ENCODE measurements at places on chromosomes 4 and X. TPM values are rescaled to one million over a fixed set of nuclear protein-coding genes. Genes with fewer than 3 reads are reported as not detected.

The F8A2 gene
- total RNA-seq = not detected

- no peak for DNase-seq
These were observed 107.7 kb downstream of the MAD2L1 start for GRCh38 chr4:119958983-119959382.

The SMARCA1 gene
- total RNA-seq = 26.8 TPM

The USP17L30 gene
- not detected for total RNA-seq

DNA sequence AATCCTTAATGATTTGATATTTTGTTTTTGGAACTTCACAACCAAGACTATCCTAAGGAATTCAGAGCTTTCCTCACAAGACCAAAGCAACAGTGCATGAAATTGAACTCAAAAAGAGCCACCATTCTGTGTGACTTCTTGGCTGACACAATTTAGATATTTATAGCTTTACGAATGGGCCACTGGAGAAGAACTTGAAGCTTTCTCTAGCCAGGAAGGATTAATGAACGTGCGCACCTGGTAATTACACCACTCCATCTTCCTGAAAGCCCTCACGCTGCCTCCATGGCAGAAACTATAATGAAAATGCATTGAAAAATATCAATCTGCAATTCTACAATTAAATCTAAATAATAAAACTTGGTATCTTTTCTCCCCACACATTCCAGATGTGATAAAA, 1057.8 kb downstream of the DMD start:
- DNase-seq = no peak

GRCh38 chr4:145732001-145732815, 52.3 kb downstream of the C4orf51 start:
- DNase-seq = no peak

GRCh38 chr4:24405341-24405740, 179.0 kb downstream of the DHX15 start:
- no peak for DNase-seq

DNA sequence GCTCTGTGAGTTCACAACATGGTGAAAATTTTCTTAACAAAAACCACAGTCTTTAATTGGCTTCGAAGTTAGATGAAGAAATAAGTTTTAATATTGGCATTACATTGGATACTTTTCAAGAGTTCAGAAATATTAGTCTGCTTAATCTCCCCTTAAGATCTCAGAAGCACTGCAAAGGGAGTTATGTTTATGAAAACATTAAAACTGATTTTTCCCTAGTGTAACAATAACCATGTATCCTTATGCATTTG, 1.5 kb downstream of the SETD7 start:
- DNase-seq = no peak

DNA sequence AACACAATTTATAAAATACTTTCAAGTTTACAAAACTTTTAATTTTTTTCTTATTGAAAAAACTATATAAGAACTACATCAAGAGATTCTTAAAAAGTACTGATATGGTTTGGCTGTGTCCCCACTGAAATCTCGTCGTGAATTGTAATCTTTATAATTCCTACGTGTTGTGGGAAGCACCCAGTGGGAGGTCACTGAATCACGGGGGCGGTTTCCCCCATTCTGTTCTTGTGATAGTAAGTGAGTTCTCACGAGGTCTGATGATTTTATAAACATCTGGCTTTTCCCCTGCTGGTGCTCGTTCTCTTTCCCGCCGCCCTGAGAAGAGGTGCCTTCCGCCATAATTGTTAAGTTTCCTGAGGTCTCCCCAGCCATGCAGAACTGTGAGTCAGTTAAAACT, 88.5 kb downstream of the FRAS1 start:
- no peak for DNase-seq

The ARSJ gene
- total RNA-seq = 12.8 TPM

DNA sequence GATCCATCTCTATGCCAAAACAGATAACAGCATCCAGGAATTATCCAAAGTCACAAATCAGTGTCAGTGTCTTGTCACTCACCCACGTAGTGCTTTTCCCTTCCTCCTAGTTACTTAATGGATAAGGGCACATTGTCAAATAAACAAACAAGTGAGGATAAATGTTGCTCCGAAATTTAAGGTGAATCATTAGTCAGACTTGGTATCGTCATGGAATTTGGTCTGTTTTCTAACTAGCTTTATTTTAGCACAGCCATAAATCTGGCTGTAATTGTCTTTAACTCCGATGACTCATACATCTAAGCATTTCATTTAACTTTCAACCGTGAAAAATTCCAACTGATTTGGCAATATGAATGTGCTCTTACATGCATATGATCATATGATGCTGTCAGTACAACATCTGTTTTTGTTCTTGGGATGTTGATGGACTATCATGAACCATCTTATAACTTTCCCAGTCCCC, 83.3 kb downstream of the SNCA start:
- no peak for DNase-seq

All from cardiac septum (tissue), 1 donor.